ENCODE measurements at places on chromosomes 4 and X.

DNA sequence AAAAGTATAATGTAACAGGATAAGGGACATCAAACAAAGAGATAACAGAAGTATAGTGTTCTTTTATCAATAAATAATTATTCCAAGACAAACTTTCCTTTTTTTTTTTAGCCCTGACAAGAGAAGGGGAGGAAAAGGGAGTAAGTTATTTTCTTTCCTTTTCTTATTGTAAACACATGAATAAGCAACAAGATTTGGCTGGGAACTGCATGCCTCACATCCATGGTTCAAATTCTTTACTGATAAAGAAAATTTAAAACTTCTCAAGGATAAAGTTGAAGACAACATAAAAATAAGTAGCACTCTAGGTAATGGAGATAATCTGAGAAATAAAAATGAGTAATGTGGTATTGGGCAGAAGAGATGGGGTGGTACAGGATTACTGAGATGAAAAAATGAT lies 71.6 kb downstream of the NEK1 start:
- no peak for DNase-seq

DNA sequence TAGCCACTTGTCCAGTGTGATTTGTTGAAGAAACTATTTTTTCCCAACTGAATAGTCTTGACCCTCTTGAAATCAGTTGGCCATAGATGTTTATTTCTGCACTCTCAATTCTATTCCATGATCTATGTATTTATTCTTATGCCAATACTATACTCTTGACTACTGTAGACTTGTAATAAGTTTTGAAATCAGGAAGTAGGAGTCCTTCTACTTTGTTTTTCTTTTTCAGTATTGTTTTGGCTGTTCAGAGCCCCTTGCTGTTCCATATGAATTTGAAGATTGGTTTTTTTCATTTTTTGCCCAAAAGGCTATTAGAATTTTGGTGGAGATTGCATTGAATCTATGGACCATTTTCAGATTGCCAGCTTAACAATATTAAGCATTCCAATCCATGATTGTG lies 10.2 kb downstream of the SAP30 start:
- DNase-seq, result no peak

GRCh38 chr4:5027346-5027745 lies 8.1 kb upstream of the CYTL1 start:
- DNase-seq, result no peak

- DNase-seq, result no peak
These were observed 13.8 kb upstream of the ATOH1 start for GRCh38 chr4:93814722-93815121.

DNA sequence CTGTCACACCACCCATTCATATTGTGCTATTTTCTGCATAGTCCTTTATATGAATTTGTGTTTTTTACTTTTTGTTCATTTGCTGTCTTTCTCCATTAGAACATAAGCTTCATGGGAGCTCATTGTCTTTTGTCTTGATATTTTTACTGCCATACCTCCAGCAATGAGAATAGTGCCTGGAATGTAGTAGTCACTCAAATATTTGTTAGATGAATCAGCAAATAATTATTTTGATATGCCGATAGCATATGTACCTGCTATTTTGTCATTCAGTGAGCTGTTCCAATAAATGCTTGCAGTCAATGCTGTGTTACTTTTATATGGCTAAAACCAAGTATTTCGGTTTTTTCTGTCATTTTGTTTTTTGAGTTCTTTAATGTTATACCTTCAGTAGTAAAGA lies 43.5 kb upstream of the SLC25A31 start:
- no peak for DNase-seq

GRCh38 chr4:26028793-26029567 lies 115.0 kb downstream of the SMIM20 start:
- DNase-seq, result peak; percentile 58

- DNase-seq, result no peak
These were observed 96.1 kb downstream of the FRYL start for GRCh38 chr4:48683784-48684666.

- no peak for DNase-seq
These were observed 20.9 kb upstream of the DUSP9 start for GRCh38 chrX:153626025-153626633.

GRCh38 chrX:77658886-77659285 lies 127.1 kb downstream of the ATRX start:
- no peak for DNase-seq

GRCh38 chrX:23287191-23287725 lies 47.4 kb upstream of the PTCHD1 start:
- DNase-seq, result no peak
